ENCODE measurements at places on chromosomes 6 and 20.
A peak's percentile ranks its signal among the peaks of the same experiment; 100 is the strongest.

- DNase-seq, result no peak
Observed at GRCh38 chr6:153804755-153805330, 234.2 kb upstream of the OPRM1 start.

GRCh38 chr20:51562332-51563173 lies 20.0 kb upstream of the NFATC2 start:
- DNase-seq, result peak; percentile 72

DNA sequence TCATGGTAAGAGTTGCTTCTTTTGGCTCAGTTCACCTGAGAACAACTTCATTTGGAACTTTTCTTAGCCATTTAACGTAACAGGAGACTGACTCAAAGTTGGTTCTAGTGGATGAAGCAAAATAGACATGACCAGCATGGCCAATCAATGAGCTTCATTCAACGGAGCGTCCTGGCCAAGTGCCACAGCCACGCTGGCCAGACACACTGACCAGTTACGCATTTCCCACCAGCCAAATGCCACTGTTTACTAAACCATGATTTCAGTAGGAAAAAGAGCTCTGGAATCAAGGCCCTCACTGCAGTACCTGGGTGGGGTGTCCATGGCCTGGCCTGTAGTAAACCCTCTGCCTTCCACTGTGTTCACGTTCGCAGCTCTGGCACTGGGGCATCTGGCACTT lies 80.4 kb downstream of the POPDC3 start:
- no peak for DNase-seq

GRCh38 chr20:26276554-26277210 lies 580.0 kb upstream of the ZNF337 start:
- DNase-seq, result peak; percentile 14

DNA sequence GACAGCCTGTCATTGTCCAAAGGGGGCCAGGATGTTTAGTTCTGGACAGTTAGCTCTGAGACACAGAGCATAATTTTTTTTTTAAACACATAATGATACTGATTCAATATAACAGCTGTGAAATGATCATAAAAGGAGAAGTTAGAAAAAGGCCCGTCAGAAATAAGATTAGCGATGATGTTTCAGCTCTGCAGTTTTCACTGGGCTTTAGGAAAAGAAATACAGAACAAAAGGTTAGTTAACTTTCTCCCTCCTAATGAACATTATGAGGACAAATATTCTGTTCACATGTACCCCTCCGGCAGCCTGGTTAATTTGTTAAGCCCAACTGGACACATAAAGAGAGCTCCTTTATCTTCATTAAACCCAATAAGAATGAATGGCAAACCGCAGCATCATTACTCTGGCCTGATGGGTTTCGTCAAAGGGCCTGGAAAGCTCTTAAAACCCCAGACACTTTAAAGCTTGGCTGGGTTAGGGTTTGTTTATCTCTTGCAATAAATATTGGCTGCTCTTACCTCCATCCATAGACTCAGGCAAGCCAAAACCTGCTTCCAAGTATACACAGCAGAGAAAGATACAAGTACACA lies 394.6 kb downstream of the KIF16B start:
- DNase-seq, result no peak

DNA sequence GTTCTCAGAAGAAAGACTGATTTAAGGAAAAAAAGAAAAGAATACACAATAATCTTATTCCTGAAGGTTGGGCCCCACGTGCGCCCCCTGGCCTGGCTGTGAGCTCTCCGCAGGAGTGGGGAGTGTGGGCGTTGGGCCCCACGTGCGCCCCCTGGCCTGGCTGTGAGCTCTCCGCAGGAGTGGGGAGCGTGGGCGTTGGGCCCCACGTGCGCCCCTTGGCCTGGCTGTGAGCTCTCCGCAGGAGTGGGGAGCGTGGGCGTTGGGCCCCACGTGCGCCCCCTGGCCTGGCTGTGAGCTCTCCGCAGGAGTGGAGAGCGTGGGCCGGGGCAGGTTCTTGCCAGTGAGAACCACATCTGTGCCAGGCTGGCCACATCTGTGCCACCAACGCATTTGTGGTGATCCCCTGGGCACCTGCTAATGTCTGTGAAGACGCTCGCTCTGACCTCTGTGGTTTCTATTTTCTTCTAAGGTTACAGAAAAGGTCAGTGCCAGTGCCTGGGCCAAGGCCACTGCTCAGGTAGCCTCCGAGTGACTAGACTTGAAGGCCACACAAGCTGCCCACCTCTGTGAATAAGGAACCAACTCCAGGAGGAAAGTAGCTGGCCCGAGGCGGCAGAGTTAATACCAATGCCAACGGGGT lies 41.0 kb downstream of the WDR27 start:
- DNase-seq, result no peak

- peak; percentile 67 for DNase-seq
Observed at GRCh38 chr6:27096834-27097511, 150.5 kb upstream of the PRSS16 start.

- peak; percentile 74 for DNase-seq
Observed at GRCh38 chr20:61253264-61253639, 1.2 kb downstream of the CDH4 start.

DNA sequence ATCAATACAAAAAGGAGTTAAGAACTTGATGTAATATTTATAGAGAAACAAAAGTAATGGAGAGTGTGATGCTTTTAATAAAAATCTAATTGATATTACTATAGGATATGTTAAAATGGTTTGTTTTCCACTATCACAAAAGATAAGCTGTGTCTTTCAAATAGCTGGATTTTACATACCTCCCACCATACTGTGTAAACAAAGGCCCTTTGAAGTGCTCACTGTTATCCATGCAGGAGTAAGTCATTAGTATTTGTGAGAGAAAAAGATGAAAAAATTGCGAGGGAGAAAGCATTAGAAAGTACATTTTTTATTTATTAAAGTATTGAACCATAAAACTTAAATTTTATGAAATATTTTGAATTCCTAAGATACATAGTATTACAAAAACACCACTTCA lies 733.0 kb downstream of the GRIK2 start:
- DNase-seq, result peak; percentile 11

GRCh38 chr20:23684261-23684660 lies 4.6 kb downstream of the CST4 start:
- DNase-seq, result no peak

- no peak for DNase-seq
Observed at GRCh38 chr20:56691325-56691998, 62.4 kb downstream of the TFAP2C start.

DNA sequence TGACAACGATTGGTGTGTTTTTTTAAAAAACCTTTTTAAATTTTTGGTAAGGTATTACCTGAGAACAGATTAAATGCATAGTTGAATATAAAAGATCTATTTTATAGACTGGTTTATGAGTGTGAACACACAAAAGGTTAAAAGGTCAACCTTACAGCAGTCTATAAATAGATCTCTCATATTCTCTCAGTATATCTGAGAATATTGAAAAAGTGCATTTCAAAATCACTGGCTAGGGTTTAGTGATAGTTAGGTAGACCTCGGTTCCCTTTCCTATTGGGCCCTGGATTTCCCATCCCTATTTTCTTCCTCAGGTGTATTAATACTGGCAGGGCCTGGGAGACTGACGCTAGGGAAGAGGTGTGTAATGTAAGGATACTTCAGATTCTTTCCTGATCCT lies 723 bp upstream of the ZNF451 start:
- peak; percentile 7 for DNase-seq

- DNase-seq, result no peak
Observed at GRCh38 chr20:17642404-17643269, 39.4 kb downstream of the RRBP1 start.

- no peak for DNase-seq
Observed at GRCh38 chr20:47870475-47870874, 85.2 kb upstream of the SULF2 start.

- no peak for DNase-seq
Observed at GRCh38 chr20:1987826-1988225, 6.0 kb downstream of the PDYN start.

- no peak for DNase-seq
Observed at GRCh38 chr6:34236131-34236442, 586 bp upstream of the HMGA1 start.

DNA sequence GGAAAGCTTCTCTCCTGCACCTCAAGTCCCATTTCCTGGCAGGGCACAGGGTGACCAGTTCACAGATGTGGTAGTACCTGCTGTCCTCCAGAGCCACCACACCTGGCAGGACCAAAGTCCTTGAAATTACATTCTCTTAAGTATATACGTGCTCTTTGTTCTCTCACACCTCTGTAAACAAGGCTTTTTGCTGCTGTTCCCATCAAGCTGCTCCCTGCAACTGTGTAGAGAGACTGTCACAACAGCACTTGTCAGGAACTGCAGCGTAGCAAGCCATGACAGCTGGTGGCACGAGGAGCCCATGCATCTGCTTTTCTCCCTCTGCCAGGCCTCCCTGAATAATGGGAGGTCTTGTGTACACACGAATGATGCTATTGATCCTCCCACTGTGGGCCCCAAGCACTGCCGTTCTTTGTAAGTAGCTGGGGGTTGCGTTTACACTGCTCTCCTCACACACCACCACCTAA lies 431.8 kb downstream of the CD83 start:
- no peak for DNase-seq

DNA sequence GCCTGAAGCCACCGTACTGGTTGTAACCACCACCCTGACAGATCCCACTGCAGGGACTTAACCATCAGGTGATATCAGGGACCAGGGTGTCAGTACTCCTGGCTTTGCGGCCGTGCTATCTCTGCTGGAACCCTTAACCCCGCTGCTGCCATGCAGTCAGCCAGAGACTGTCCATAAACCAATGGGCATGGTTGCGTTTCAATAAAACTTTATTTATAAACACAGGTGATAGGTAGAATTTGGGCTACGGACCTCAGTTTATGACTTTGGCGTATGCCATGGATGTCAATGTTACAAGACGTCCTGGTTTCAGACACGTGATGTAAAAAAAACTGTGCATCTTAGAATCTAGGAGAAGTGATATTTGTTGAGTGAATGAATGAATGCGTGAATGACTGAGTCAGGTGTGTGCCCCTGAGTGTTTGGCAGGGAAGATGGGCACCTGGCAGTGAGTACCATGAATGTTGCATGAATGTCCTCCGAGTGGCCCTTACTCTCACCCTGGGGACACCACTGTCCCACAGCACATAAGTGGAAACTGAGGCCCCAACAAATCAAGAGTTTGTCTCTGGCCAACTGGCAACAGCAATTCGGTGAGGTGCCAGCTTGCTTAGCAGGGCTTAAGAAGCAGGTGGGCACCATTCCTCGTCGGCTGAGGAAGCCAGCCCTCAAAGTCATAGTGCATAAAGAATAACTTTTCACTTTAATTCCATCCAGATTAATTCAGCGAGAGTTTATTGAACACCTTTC lies 64.0 kb upstream of the APCDD1L start:
- no peak for DNase-seq

GRCh38 chr6:149895833-149896271 lies 2.1 kb downstream of the RAET1E start:
- DNase-seq, result no peak

- peak; percentile 40 for DNase-seq
Observed at GRCh38 chr6:2917065-2917464, 14.0 kb upstream of the SERPINB9 start.

GRCh38 chr6:17086469-17086868 lies 15.4 kb upstream of the STMND1 start:
- peak; percentile 62 for DNase-seq

DNA sequence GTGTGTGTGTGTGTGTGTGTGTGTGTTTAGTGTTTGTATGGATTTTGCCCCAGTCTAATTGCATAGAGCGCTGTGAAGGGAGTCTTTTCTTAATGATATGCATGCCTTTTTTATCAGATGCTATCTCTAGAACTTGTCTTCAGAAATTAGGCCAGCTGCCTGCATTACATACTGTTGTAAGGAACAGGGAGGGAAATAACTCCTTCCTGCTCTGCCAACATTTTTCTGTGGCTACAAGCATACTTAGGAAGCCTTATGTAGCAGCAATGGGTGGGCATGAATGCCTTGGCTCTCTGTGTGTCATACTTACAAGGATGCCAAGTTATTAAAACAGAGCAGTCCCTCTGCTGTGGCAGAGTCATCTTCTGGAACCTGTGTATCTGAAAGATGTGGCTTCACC lies 8.0 kb upstream of the COL21A1 start:
- DNase-seq, result no peak

- DNase-seq, result no peak
Observed at GRCh38 chr6:140758169-140758877, 1374.4 kb upstream of the GJE1 start.

- peak; percentile 87 for DNase-seq
Observed at GRCh38 chr6:104940238-104940892, 16.5 kb upstream of the LIN28B start.

DNA sequence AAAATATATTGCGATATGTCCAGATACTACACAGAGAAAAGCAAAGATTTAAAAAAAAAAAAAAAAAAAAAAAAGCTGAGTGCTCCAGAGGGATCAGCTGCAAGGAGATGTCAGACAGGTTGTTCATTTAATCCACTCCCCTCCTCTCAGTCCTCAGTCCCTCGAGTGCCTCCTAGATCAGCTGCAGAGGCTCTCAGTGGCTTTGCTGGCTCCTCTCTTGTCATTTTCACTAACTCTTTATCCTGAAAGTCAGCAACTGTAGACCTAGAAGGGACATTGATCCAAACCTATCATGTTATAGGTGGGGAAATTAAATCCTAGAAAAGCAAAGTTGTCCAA lies 61.6 kb downstream of the KIAA0319 start:
- DNase-seq, result no peak

GRCh38 chr20:11210611-11211010 lies 536.8 kb upstream of the JAG1 start:
- no peak for DNase-seq

GRCh38 chr6:133062077-133062476 lies 179.1 kb upstream of the EYA4 start:
- no peak for DNase-seq

- DNase-seq, result no peak
Observed at GRCh38 chr6:134830940-134831339, 119.0 kb downstream of the ALDH8A1 start.

- DNase-seq, result no peak
Observed at GRCh38 chr6:117188627-117189201, 76.6 kb upstream of the VGLL2 start.

GRCh38 chr6:35080821-35081425 lies 60.2 kb downstream of the TCP11 start:
- DNase-seq, result no peak

GRCh38 chr6:145076115-145076841 lies 659.0 kb downstream of the EPM2A start:
- no peak for DNase-seq

DNA sequence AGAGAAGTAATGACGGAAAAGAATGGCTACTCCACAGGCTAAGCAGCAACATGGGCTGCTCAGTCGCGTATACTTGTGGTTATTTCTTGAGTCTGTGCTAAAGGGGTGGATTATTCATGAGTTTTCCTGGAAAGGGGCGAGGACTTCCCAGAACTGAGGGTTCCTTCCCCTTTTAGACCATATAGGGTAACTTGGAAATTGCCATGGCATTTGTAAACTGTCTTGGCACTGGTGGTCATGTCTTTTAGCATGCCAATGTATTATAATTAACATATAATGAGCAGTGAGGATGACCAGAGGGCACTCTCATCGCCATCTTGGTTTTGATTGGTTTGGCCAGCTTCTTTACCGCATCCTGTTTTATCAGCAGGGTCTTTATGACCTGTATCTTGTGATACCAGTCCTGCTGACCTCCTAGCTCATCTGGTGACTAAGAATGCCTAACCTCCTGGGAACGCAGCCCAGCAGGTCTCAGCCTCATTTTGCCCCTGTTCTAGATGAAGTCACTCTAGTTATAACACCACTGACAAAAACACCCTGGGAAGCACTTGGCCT lies 11.4 kb downstream of the LBP start:
- DNase-seq, result no peak

- DNase-seq, result peak; percentile 11
Observed at GRCh38 chr20:63091901-63092659, 85.3 kb upstream of the BHLHE23 start.

- DNase-seq, result peak; percentile 74
Observed at GRCh38 chr6:156557251-156557910, 219.8 kb upstream of the ARID1B start.

GRCh38 chr6:1636272-1636825 lies 26.6 kb downstream of the FOXC1 start:
- DNase-seq, result no peak
